Gastroesophageal sphincter (tissue), 4 donors: ENCODE measurements at places on chromosomes 5 and 9. TPM values are rescaled to one million over a fixed set of nuclear protein-coding genes. Genes with fewer than 3 reads are reported as not detected.
A peak's percentile ranks its signal among the peaks of the same experiment; 100 is the strongest.

- H3K4me1 ChIP-seq, result no peaks in the 10 kb centered on the region
- no peak for ATAC-seq
- no peaks in the 10 kb centered on the region for H3K36me3 ChIP-seq
Observed at GRCh38 chr9:73237140-73237539, 85.5 kb downstream of the ANXA1 start.

DNA sequence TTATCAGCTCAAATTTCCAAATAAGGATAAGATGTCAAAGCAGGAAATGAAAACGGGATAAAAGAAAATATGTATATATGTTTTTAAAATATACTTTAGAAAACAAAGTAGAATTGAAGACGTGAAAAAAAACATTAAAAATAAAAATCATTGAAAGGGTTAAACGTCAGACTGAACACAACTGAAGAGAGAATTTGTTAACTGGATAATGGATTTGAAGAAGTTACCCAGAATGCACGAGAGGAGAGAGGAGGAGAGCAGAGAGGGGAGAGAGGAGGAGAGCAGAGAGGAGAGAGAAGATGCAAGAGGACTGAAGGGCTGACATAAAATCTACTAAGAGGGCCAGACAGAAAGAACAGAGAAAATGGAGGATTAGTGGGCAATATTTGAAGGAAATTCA lies 88.0 kb downstream of the CDKN2A start:
- no peak overlapping the region for H3K4me3 ChIP-seq
- ATAC-seq, result no peak
- peaks cover 16% of the 10 kb centered on the region for H3K36me3 ChIP-seq
- no peaks in the 10 kb centered on the region for H3K27me3 ChIP-seq
- no peaks in the 10 kb centered on the region for H3K4me1 ChIP-seq

GRCh38 chr5:110346893-110347358 lies 379.5 kb downstream of the TMEM232 start:
- H3K4me3 ChIP-seq, result no peak overlapping the region
- H3K36me3 ChIP-seq, result no peaks in the 10 kb centered on the region
- no peak overlapping the region for H3K27ac ChIP-seq
- no peaks in the 10 kb centered on the region for H3K4me1 ChIP-seq
- no peak for ATAC-seq

DNA sequence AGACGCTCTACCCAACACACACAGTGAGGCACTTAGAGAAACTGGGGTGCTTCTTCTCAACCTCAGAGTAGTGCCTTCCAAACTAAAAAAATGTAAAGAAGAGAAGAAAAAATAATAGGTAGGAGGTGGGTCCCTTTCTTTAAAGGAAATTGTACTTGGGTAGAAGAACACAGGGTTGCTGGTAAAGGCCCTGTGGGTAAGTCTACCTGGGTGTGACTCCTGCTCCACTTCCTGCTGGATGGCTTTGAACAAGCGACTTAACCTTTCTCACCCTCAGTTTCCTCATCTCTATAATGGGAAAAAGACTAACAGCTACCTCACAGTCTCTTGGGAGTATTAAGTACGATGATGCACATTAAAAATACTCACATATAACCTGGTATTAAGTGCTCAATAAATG lies 32.1 kb upstream of the GLRA1 start:
- H3K4me1 ChIP-seq, result no peaks in the 10 kb centered on the region
- H3K27ac ChIP-seq, result no peak overlapping the region
- no peak overlapping the region for H3K4me3 ChIP-seq
- H3K36me3 ChIP-seq, result no peaks in the 10 kb centered on the region

- no peaks in the 10 kb centered on the region for H3K27me3 ChIP-seq
- no peaks in the 10 kb centered on the region for H3K36me3 ChIP-seq
- H3K4me3 ChIP-seq, result no peak overlapping the region
- H3K27ac ChIP-seq, result no peak overlapping the region
Observed at GRCh38 chr5:138748630-138749081, 4.6 kb upstream of the CTNNA1 start.

DNA sequence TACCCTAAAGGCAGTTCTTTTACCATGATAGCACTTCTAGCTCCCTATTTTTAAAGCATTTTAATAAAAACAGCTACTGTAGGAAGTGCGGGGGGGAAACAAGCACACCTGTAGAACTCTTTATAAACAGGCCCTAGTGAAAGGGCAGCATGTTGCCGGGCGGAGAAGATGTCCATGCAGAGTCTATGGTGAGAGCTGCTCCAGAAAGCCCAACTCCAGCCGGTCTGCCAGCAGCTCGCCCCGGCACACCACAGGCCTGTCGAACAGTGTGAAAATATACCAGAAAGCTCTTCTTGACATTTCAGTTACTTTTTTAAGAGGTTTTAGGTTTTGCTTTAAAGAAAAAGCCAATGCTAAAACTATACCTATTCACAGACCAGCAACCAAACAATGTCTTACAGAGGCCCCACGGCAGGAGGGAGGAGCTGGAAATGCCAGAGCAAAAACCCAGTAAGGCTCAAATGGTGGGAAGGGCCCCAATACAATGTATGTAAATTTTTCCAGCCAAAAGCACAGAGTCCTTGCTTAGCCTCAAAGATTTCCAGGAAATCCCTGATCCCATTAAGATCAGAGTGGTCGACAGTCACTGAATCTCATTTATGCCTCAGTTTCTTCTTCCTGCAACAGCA lies 121.2 kb downstream of the SAXO1 start:
- no peaks in the 10 kb centered on the region for H3K27me3 ChIP-seq
- no peaks in the 10 kb centered on the region for H3K36me3 ChIP-seq

- ATAC-seq, result no peak
- peaks cover 4% of the 10 kb centered on the region for H3K4me1 ChIP-seq
- H3K4me3 ChIP-seq, result no peak overlapping the region
- H3K27ac ChIP-seq, result no peak overlapping the region
Observed at GRCh38 chr9:121999556-121999955, 93.6 kb downstream of the TTLL11 start.

GRCh38 chr5:15002173-15002572 lies 130.6 kb upstream of the ANKH start:
- H3K4me3 ChIP-seq, result no peak overlapping the region
- no peak overlapping the region for H3K27ac ChIP-seq

GRCh38 chr5:165630261-165630778 lies 2124.9 kb downstream of the MAT2B start:
- no peaks in the 10 kb centered on the region for H3K36me3 ChIP-seq
- no peaks in the 10 kb centered on the region for H3K27me3 ChIP-seq
- no peak overlapping the region for H3K27ac ChIP-seq
- no peak overlapping the region for H3K4me3 ChIP-seq
- H3K4me1 ChIP-seq, result no peaks in the 10 kb centered on the region
- peak; percentile 48 for ATAC-seq

DNA sequence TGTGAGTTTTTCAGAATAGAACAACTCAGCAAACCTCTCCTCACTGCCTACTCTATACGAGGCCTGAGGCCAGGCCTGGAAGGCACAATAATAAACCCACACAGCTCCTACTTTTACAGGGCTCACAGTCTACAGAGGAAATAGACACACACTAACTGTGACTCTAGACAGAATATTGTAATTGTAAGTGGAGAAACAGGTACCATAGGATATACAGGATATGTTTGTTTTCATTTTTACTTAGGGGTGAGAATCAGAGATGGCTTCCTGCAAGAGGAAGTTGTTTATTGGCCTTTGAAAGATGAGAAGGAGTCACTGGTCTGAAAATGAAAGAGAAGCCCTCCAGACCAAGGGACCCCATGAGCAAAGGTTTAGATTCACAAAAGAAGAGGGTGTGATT lies 35.8 kb upstream of the TGFBR1 start:
- H3K4me3 ChIP-seq, result no peak overlapping the region
- no peaks in the 10 kb centered on the region for H3K27me3 ChIP-seq
- no peaks in the 10 kb centered on the region for H3K36me3 ChIP-seq
- no peak overlapping the region for H3K27ac ChIP-seq
- no peak for ATAC-seq

DNA sequence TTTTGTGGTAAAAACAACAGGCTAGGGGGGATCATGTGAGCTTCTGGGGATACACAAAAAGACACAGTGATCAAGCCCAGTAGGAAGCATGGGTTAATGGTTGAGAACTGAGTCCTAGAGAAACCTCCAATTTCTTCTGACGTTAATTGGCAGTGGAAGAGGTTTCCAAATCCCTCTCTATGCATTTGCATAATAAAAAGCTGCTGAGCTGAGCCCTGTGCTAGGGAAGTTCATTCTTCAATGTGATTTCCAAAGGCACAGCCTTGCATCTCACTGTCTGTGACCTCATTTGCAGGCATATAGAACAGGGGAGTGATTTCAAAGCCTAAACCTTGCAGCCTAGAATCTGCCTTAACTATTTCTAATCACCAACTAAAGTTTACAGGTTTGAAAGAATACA lies 812 bp downstream of the DNAH5 start:
- no peaks in the 10 kb centered on the region for H3K27me3 ChIP-seq
- H3K27ac ChIP-seq, result no peak overlapping the region
- H3K4me1 ChIP-seq, result no peaks in the 10 kb centered on the region
- no peaks in the 10 kb centered on the region for H3K36me3 ChIP-seq

The DEPDC1B gene
- total RNA-seq, result 0.62 TPM

The PCDHGB3 gene
- 5.3 TPM for total RNA-seq
